ENCODE measurements at places on chromosomes 2 and 18.

DNA sequence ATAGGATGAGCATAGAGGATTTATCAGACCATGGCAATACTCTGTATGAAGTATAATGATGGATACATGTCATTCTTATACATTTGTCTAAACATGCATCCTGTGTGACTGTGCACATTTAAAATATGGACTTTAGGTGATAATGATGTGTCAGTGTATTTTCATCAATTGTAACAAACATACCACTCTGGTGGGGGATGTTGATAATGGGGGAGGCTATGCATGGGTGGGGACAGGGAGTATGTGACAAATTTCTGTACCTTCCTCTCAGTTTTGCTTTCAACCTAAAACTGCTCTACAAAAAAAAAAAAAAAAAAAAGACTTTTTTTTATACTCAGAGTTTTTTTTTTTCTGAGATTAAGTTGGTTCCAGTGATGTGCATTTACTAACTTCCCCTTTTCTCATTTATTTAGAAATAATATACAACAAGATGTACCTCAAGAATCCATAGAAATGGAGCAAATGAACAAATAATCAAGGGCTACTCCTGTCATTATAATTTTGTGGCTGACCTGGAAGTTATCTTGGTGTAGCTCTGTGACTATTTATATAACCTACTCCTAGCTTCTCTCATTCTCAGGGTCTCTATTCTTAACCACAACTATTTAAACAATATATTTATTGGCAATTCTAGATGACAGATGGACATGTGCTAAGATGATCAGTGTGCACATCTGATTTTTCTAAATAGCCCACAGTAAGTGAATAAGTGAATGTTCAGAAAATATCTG lies 108.9 kb upstream of the ITGA4 start:
- no peak for DNase-seq

DNA sequence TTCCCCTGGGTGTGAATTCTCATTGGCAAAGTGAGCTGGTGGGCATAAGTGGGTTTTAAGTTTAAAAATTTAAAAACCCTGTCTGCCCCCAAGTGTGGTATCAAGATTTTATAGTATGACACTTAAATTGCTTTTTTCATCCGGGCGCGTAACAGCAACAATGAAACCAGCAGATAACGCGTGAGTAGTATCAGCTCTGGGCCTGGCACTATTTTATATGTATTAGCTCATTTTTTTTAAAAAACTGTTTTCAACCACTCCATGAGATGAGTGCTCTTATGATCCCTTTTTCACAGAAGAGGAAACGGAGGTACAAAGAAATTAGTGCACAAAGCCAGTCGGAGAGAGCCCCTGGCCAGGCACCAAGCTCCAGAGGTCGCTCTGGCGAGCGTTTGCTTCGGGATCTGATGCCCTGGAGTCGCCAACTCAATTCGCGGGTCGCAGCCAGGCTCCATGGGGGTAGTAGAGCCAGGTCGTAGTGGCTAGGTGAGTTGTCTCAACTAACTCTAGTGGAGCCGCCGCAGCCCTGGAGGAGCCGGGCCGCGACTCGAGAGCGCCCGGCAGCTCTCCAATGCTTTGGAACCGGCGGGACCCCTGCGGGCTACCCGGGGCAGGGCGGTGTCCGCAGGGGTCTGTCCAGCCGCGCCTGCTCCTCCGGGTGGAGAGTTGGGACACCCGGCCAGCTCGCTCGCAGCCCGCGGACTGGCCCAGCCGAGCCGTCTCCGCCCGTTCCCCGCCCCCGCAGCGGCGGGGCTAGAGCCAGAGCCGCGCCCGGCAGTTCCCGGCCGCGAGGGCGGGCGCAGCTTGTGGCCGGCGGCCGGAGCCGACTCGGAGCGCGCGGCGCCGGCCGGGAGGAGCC lies at the start of gene IL1R1:
IL1R1 (plus strand) TSS at position 777 of the 859 bp plus-strand sequence. CDS start 14,979 bp downstream, outside the sequence.
- no peak for DNase-seq

DNA sequence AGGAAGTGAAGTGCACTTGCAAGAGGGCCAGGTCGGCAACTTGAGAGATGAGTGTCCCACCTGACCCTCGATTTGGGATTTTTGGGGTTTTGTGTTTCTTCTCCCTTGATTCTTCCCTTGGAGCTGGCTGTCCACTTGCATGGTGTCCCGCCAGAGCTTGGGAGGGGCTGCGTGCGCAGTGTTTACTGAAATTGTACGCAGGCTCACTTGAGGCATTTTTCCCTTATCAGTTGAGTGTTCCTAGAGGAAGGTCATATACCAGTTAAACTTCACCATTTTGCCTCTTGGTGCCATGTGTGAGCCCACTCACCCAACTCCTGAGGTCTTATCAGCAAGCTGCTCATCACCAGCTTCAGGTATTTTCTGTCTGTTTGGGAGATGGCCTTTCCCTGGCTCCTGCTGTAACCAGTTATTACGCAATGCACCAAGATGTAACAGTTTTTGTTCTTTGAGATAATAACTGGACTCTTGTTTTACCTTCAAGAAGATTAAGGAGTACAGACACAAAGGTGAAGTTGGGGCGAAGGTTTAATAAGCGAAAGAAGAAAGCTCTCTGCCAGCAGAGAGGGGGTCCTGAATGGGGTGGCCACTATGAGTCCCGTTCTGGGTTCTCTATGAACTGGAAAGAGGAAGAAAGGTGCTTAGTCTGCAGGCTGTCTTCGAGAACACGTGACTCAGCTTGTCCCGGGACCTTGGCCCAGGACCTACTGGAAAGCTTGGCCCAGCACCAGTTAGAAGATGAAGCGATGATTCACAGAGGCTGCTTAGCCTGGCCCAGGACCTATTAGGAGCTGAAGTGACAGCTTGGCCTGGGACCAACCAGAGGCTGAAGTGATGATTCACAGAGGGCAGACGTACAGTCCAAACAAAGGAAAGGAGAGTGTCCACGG lies 21.5 kb upstream of the TXNL4A start:
- no peak for DNase-seq

GRCh38 chr2:1781291-1782080 lies 37.2 kb upstream of the PXDN start:
- DNase-seq, result no peak

- DNase-seq, result no peak
Measured at GRCh38 chr2:222256250-222256649, 42.5 kb downstream of the PAX3 start.

GRCh38 chr2:187580462-187581124 lies 26.4 kb upstream of the TFPI start:
- no peak for DNase-seq

DNA sequence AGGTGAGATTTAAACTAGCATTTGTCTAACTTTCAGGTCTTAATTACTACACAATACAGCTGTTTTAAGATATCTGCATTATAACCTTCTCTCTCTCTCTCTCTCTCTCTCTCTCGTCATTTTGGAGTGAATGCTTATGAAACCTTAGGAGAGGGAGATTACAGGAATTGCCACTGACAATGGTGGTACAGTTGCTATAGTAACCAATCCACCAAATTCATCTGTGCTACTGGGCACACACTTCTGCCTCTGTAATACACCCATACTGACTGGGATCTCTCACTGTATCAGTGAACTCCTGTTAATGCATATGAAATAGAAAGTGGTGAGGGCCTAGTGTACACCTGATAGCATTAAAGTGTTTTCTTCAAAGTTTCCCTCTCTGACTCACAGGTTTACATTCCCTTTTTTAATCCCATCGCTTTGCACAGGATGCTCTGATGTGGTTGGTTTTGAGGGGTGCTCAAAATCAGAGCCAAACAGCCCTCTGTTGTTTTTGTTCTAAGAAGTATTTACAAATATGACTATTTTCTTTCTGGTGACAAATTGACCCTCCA lies 13.1 kb downstream of the KLHL14 start:
- DNase-seq, result no peak

DNA sequence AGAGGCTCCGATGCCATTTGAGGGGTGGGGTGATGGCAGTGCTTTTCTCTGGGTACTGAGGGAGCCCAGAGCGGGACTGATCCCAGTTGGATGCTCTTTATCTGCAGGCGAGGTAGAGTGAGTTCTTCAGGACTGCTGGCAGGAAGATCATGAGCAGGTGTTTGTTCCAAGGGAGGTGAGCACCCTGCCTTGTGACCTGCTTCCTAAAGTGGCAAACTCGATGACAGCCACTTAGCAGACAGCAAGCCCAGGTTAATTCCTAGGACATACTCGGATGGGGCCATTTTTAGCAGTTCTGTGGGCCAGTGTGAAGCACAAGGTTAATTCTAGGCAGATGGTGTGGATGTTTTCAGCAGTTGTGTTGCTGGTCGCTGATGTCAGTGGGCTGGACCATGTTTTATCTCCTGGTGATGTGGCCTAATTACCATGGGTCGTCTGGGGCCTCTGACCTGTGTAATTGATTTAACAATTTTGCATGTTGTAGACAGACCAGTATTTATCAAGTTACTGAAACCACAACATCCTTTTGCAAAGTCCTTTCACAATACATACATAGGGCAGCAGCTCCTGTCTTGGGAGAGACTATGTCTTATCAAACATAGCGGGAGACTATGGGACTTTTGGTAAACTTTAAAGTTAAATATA lies 4.9 kb downstream of the FKBP1B start:
- no peak for DNase-seq

GRCh38 chr2:163369111-163369510 lies 366.7 kb downstream of the FIGN start:
- no peak for DNase-seq

GRCh38 chr18:32937066-32937465 lies 164.2 kb upstream of the KLHL14 start:
- DNase-seq, result no peak

GRCh38 chr2:98867539-98868309 lies 68.3 kb downstream of the CRACDL start:
- no peak for DNase-seq

DNA sequence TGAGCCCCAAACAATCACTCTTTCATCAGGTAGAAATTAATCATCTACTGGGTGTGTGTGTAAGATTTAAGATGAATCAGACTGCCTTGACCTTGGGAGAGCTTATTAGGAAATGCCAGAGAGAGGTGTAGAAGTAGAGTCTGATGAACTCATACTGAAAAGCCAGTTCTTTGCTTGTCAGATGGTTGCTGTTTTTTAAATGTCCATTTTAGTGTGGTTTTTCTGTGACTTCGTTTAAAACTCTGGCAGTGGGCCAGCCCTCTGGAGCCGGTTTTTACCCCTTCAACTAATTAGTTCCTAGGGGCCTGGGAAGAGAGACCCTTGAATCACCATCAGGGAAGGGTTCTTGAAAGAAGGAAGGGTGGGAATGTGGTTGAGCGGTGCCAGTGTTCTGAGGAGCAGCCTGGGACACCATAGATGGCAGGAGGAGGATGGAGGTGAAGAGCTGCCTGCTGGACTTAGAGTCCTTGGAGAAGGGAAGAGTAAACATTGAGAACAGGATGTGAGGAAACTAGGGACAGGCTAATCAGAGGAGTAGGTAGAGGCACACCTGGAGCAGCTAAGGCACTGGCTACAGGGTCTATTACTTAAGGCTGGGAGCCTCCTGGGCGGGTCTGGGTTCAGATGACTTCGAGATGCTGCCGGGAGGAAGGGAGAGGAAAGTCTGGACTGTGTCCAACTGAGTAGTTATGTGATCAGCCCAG lies 66.1 kb downstream of the LRRFIP1 start:
- no peak for DNase-seq

GRCh38 chr2:74953796-74954499 lies 4.5 kb upstream of the POLE4 start:
- DNase-seq, result no peak

GRCh38 chr18:69978732-69979715 lies 31.4 kb upstream of the CD226 start:
- no peak for DNase-seq

DNA sequence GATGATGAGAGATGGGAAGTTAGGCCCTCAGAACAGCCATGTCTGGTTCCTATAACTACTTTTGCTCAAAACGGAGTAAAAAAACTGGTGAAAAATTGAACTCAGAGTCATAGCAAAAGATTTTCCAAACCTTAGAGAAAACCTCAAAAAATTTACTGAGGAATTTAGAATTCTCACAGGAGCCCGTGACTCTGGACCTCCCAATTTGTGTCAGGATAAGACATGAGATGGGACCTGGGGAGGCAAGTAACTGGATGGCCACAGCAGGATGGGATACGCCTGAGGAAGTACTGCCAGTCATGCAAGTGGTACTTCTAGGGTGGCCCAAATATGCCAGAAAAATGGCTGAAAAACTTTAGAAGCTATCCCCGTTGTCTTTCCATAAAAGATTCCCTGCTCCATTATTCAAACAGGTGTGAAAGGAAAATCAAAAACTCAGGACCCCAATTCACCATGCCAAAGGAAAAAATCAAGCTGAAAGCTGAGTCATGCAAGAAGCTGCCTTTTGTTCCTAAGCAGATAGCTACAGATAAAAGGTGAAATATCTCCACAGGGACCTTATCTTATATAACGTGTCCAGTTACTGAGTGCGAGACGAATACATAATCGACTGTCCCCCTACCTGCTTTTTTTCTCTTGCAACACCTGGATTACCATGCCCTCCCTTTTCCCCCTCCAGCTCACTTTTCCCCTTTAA lies 34.1 kb upstream of the LIPG start:
- DNase-seq, result no peak

GRCh38 chr18:11927497-11927896 lies 19.4 kb upstream of the MPPE1 start:
- DNase-seq, result no peak

DNA sequence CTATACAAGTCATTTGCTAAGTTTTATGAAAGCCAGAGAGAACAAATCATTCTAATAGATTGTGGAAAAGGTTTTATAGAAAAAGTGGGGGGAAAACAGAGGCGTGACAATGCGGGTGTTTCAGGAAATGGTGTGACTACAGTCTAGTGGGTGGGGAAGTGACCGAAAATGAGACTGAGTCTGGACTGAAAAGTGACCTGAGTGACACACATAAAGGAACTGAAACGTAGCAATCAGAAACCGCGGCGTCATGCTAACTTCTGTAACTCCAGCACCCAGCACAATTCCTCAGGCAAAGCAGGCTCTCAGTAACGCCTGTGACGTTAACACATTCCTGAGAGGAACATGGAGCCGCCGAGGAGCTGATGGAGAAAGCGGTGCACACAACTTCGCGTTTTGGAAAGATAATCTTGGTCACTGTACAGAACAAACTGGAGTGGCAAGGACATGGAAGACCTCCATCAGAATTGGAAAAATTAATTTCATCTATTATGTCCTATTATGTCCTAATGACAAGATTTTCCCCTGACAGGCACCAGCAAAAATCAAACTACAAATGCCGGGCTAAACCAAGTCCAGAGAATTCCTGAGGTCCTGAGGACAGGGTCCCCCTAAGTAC lies 1.4 kb upstream of the CD226 start:
- DNase-seq, result no peak

DNA sequence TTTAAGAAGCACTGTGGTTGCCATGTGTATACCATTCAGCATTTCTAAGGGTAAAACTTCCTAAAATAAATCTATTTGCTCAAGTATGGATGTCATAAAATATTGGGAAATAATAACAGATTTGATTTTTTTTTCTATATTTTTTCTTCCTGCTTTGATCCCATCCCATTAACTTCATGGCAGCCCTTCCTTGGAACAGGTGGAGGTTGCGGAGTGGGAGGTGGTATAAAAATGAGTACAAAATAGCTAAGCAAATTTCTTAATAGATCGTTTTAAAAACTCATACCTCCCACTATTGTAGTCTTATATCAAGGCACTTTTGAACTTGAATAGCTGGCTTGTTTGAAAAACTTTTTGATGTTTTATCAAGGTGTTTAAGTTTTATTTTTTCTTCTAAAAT lies 152.1 kb upstream of the KYNU start:
- DNase-seq, result no peak

Data from stimulated activated CD8-positive, alpha-beta memory T cell treated with anti-CD3 and anti-CD28 coated beads, Interleukin-15, amount 100 ng/mL, for 24 hours (primary cell).